Spleen (tissue), 13 donors: ENCODE measurements at places on chromosomes 5 and 9. TPM values are rescaled to one million over a fixed set of nuclear protein-coding genes. Genes with fewer than 3 reads are reported as not detected.

DNA sequence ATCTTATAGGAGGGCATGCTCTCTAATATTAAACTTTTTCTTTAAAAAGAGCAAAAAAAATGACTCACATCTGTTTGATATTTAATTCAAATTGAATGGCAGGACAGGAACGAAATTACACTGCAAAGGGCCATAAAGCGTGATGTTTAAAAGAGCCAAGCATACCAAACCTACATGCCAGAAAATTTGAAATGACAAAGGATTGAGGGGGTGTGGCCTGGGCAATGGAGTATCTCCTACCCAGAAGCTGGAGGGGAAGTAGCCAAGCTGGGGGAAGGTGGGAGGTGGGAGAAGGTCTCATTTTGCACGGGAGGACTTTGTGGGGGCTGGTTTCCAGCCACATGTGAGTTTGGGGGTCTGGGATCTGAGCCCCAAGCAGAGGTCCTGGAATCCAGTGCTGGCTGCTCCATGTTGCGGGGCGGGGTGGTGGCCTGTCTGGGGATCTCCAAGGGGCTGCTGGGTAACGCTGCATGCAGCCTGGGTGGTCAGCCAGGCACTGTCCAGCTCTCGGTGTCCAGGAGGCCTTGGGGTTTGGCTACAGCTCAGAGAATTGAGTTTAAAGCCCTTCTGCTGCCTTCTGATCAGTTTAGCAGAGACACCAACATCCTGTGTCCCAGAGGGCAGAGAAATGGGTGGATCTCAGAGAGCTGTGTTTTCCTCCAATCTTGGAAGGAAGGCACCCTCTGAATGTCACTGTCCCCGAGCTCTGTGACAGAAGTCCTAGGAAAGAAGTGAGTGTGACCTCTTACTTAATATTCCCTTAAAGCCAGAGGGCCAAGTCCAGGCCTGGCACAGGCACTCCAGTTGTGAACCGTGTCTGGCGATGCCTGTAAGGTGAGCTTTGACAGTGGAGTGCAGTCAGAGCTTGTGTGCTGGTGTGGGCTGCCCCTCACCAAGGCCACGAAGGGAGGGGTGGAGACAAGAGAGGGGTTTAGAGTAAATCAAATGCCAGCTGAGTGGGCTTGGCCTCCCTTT is 7.6 kb downstream of the DCANP1 start:
- no peak overlapping the region for H3K27ac ChIP-seq
- no peak for DNase-seq
- H3K4me1 ChIP-seq: no peaks in the 10 kb centered on the region

DNA sequence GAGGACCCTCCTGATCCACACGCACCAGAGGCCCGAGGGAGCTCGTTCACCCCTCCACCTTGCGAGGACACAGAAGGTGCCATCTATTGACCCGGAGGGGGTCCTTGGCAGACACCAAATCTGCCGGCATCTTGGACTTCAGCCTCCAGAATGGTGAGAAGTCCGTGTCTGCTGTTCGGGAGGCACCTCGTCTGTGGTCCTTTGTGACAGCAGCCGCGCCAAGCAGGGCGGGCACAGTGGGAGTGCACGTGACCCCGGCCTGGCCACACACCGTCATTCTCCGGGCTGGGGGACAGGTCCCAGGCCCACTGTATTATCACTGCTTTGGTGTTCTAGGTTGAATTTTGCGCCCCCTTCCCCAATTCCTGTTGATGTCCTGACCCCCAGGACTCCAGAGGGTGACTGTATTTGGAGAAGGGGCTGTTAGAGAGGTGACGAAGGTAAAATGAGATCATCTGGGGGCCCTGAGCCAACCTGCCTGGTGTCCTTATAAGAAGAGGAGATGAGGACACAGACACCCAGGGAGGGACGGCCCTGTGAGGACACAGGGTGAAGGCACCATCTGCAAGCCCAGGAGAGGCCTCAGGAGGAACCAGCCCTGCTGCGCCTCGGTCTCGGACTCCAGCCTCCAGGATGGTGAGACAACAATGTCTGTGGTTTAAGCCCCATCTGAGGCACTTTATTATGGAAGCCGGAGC is 15.7 kb downstream of the LPCAT1 start:
- peaks cover 40% of the 10 kb centered on the region for H3K4me1 ChIP-seq
- no peak overlapping the region for H3K27ac ChIP-seq
- peaks cover 41% of the 10 kb centered on the region for H3K36me3 ChIP-seq
- H3K27me3 ChIP-seq: no peaks in the 10 kb centered on the region

- H3K27ac ChIP-seq: no peak overlapping the region
- no peaks in the 10 kb centered on the region for H3K27me3 ChIP-seq
- H3K4me1 ChIP-seq: no peaks in the 10 kb centered on the region
- no peak for DNase-seq
- no peak overlapping the region for H3K4me3 ChIP-seq
Observed at GRCh38 chr9:1839909-1840308, 175.2 kb upstream of the SMARCA2 start.

GRCh38 chr5:118325931-118326330 is 662.4 kb downstream of the DTWD2 start:
- DNase-seq: no peak
- H3K27ac ChIP-seq: no peak overlapping the region
- no peaks in the 10 kb centered on the region for H3K4me1 ChIP-seq
- no peaks in the 10 kb centered on the region for H3K27me3 ChIP-seq
- H3K4me3 ChIP-seq: no peak overlapping the region
- no peaks in the 10 kb centered on the region for H3K36me3 ChIP-seq

- no peaks in the 10 kb centered on the region for H3K27me3 ChIP-seq
- H3K36me3 ChIP-seq: peaks cover 8% of the 10 kb centered on the region
- H3K4me1 ChIP-seq: peaks cover 3% of the 10 kb centered on the region
Observed at GRCh38 chr9:89367281-89367680, 49.0 kb downstream of the SECISBP2 start.

DNA sequence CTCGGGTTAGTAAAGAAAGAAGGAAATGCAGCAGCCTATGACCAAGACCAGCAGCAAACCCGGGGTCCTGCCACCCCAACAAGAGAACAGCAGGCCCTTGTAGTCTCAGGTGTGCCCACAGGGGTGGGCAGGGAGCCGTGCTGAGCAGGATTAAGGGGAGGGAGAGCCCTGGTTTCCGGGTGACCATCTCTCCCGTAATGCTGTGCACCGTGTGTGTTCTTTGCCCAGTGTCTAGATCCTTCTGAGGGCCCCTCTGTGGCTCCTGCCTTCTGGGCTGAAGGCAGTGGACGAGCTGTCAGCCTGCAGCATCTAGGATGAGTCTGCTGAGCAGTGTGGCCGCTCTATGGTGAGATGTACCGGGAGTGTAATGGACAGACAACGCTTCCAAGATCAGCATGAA is 12.7 kb upstream of the PLEKHG4B start:
- no peak overlapping the region for H3K4me3 ChIP-seq
- no peak overlapping the region for H3K27ac ChIP-seq
- no peaks in the 10 kb centered on the region for H3K4me1 ChIP-seq
- H3K36me3 ChIP-seq: no peaks in the 10 kb centered on the region
- peaks cover 39% of the 10 kb centered on the region for H3K27me3 ChIP-seq

DNA sequence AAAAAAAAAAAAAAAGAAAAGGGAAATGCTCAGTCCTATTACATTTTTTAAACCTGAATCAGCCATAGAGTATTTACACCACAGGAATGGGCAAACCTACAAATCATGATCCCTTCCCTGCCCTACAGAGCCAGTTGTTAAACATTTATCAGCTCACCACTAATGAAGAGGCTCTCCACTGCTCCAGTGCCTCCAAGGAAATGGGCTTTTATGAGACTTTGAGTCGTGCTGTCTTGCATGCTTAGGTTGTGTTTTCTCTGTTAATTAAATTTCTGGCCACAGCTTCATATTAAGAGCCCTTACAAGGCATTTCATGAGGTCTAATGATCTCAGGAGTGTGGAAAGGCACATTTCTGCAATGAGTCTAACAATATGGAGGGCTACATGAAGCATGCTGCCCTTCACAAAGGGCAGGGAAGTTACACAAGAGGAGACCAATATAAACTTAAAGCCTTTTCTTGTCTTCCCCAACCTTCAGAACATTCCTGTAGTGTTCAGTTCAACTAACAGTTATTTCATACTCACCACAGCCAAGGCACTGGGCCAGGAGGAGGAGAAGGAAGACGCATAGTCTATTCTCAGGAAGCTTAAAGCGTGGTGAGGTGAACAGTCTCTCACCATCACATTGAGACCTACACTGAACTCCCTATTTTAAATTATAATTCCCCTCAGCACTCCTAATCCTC is 140.1 kb upstream of the ABCA1 start:
- no peaks in the 10 kb centered on the region for H3K36me3 ChIP-seq
- H3K4me1 ChIP-seq: peaks cover 33% of the 10 kb centered on the region
- H3K27ac ChIP-seq: no peak overlapping the region
- no peak for DNase-seq
- no peak overlapping the region for H3K4me3 ChIP-seq
- H3K27me3 ChIP-seq: no peaks in the 10 kb centered on the region

DNA sequence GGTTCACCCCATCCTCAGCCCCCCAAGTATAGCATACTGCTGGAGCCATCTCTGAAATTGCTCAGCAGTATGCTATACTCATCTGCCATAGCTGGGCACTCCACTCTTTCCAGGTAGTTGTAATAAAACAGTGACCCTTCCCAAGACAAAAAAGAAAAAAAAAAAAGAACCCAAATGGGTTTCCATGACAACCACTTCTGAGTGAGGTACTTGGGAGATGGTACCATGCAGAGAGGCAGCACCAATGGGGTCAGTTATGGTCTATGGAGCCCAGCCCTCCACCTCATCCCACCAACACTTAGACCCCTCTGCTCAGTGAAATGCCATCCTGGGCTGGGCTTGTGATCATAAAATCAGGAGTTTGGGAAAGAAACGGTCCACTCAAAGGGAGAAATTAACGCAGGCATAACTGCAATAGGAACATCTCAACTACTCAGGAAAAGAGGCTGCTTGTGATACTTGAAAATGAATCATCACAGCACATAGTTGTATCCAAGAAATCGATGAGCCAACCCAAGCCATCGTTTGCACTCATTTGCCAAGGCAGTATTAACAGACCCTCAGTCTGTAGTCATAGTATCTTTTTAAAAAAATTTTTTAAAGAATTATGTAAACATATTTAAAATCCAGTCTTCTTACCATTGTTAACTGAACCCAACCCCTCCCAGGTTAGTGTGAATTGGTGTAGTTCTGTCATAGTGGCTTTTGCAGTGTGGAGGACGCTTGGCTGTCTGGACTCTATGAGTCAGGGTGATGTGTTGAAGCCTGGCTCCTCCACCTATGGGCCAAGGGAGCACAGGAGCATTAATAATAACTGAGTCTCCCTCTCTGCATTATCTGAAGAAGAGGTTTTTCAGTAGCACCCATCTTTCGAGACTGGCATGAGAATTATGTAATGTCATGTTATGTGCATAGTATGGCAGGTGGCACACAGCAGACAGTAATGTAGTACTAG is 402.7 kb downstream of the SPOCK1 start:
- no peak overlapping the region for H3K27ac ChIP-seq
- H3K27me3 ChIP-seq: no peaks in the 10 kb centered on the region
- H3K4me1 ChIP-seq: no peaks in the 10 kb centered on the region
- no peaks in the 10 kb centered on the region for H3K36me3 ChIP-seq
- H3K4me3 ChIP-seq: no peak overlapping the region
- no peak for DNase-seq

GRCh38 chr9:121569266-121569648 is 69.6 kb upstream of the GGTA1 start:
- H3K27ac ChIP-seq: no peak overlapping the region
- H3K4me3 ChIP-seq: no peak overlapping the region
- no peaks in the 10 kb centered on the region for H3K36me3 ChIP-seq
- H3K27me3 ChIP-seq: no peaks in the 10 kb centered on the region
- no peak for DNase-seq

Gene CDC20B
- total RNA-seq: not detected

Gene CCIN
- 0.43 TPM for total RNA-seq

Gene SLC6A18
- total RNA-seq: not detected

Gene NUTM2G
- total RNA-seq: not detected
